ENCODE measurements at places on chromosomes 6 and 20.

DNA sequence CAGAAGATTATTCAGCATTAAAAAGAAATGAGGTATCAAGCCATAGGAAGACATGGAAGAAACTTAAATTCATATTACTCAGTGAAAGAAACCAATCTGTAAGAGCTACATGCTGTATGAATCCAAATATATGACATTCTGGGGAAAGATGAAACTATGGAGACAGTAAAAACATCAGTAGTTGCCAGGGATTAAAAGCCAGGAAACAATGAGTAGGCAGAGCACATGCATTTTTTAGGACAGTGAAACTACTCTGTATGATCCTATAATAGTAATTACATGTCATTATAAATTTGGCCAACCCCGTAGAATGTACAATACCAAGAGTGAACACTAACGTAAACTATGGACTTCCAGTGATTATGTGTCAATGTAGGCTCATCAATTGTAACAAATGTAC, 92.8 kb upstream of the RNF217 start:
- no peak overlapping the region for H3K27ac ChIP-seq
- H3K36me3 ChIP-seq, result no peaks in the 10 kb centered on the region
- no peaks in the 10 kb centered on the region for H3K4me1 ChIP-seq
- no peaks in the 10 kb centered on the region for H3K27me3 ChIP-seq
- no peak for DNase-seq

GRCh38 chr6:71334768-71335167, 46.2 kb downstream of the OGFRL1 start:
- no peaks in the 10 kb centered on the region for H3K36me3 ChIP-seq
- no peak overlapping the region for H3K4me3 ChIP-seq
- H3K27me3 ChIP-seq, result no peaks in the 10 kb centered on the region
- no peak for DNase-seq
- H3K4me1 ChIP-seq, result no peaks in the 10 kb centered on the region
- H3K27ac ChIP-seq, result no peak overlapping the region

- no peak within 1 kb of the TSS for H3K27ac ChIP-seq
- no peak for DNase-seq
- peaks cover 17% of the 10 kb centered on the region for H3K27me3 ChIP-seq
- no peaks in the 10 kb centered on the region for H3K36me3 ChIP-seq
- no peak within 1 kb of the TSS for H3K4me3 ChIP-seq
Observed at GRCh38 chr20:44247131-44247571, at the start of gene GDAP1L1. TSS of gene GDAP1L1 (plus strand) at chr20:44247308. CDS start at chr20:44247335, 27 bp downstream.

- no peaks in the 10 kb centered on the region for H3K36me3 ChIP-seq
- no peaks in the 10 kb centered on the region for H3K27me3 ChIP-seq
- no peak for DNase-seq
- H3K4me3 ChIP-seq, result no peak overlapping the region
- peaks cover 6% of the 10 kb centered on the region for H3K4me1 ChIP-seq
- no peak overlapping the region for H3K27ac ChIP-seq
Observed at GRCh38 chr6:5294392-5295211, 33.3 kb downstream of the FARS2 start.

DNA sequence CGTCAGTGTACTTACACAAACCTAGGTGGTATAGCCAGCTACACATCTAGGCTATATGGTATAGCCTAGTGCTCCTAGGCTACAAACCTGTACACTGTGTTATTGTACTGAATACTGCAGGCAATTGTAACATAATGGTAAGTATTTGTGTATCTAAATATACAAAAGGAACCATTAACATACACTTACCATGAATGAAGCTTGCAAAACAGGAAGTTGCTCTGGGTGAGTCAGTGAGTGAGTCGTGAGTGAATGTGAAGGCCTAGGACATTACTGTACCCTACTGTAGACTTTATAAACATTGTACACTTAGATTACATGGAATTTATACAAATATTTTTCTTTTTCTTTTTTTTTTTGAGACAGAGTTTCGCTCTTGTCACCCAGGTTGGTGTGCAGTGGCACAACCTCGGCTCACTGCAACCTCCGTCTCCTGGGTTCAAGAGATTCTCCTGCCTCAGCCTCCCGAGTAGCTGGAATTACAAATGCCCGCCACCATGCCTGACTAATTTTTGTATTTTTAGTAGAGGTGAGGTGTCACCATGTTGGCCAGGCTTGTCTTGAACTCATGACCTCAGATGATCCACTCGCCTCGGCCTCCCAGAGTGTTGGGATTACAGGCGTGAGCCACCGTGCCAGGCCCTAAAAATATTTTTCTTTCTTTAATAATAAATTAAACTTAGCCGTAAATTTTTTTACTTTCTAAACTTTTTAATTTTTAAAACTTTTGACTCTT, 15.4 kb upstream of the KIAA1755 start:
- no peak overlapping the region for H3K4me3 ChIP-seq
- no peaks in the 10 kb centered on the region for H3K36me3 ChIP-seq
- DNase-seq, result no peak
- H3K27ac ChIP-seq, result no peak overlapping the region
- H3K4me1 ChIP-seq, result peaks cover 10% of the 10 kb centered on the region

- peaks cover 6% of the 10 kb centered on the region for H3K4me1 ChIP-seq
- H3K27ac ChIP-seq, result no peak overlapping the region
- no peak overlapping the region for H3K4me3 ChIP-seq
- peak; percentile 72 for DNase-seq
Observed at GRCh38 chr6:125953502-125953875, 3.1 kb upstream of the HINT3 start.

DNA sequence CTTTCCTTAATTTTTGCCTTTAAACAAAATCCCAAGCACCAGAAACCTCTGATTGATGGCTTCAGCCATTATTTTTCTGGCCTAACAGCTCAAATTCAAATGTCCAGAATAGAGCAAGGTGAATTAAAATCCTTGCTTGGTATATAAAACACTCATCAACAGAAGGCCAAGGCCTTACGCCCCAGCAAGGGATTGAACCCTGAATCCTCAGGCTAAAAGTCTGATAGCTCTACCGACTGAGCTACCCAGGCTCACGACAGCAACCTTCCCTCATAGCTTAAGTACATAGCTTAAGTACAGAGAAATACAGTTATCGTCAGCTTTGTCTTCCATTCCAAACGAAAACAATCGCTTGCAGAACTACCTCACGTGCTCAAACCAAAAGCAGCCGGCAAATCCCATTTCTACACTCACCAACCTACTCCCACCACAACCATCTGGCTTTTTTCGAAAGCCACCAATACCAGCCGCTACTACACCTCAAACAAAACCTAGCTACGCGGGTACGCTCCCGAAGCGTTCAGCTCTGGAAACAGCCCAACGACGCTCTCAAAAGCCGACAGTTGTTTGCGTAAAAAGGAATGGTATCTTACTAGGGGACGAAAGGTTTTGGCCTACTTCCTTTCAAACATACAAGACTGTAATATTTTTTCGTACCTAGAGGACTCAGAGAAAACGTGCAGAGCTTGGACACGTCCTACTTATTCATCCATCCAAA, 167.5 kb downstream of the GPX5 start:
- H3K4me3 ChIP-seq, result no peak overlapping the region
- H3K4me1 ChIP-seq, result no peaks in the 10 kb centered on the region
- DNase-seq, result no peak
- H3K27me3 ChIP-seq, result peaks cover 81% of the 10 kb centered on the region
- no peaks in the 10 kb centered on the region for H3K36me3 ChIP-seq

DNA sequence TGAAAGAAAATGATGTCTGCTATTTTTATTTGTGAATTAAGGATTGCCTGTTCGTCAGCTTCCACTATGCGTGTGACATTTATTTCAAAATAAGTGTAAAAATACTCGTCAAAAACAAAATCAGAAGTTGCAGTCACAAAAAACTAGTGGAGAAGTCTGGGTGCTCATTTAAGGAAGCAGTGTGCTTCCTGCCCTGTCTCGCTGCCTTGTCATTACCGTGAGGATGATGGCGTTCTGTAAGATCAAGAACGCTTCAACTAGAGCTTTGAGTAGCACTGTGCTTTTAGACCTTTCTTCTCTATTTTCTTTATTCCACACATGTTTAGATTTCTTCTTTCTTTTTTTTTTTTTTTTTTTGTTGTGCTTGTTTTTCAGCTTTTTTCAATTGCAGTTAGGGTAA, 186.9 kb downstream of the TBC1D7 start:
- no peaks in the 10 kb centered on the region for H3K36me3 ChIP-seq
- H3K4me3 ChIP-seq, result no peak overlapping the region
- H3K27me3 ChIP-seq, result no peaks in the 10 kb centered on the region
- DNase-seq, result no peak
- no peak overlapping the region for H3K27ac ChIP-seq
